Neuronal stem cell (in vitro differentiated cells): ENCODE measurements at places on chromosomes 4 and X.

DNA sequence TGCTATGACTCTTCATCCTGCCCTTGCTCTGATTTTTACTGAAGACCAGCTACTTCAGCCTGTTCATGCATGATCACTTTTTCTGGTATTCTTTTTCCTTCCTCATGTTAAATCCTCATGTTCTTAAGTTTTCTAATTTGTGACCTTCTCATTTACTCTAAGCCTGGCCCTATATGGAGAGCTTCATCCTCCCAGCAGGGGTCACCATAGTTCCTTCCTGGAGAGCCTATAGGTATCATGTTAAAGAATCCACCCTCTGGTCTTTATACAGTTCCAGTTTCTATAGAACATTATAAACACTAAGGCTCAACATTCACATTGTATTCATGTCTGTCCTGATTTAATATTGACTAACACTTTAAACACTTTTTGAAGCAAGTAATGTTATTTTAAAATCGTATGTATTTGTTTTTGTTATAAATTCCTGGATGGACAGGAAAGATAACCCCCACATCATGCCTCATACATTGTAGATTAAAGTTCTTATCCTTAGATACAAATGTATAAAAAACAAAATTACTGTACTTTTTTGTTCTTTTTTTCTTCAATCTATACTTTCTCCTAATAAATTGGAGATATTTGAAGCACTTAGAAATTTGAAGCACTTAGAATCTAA is 53.8 kb upstream of the OTUD4 start:
- peak; percentile 52 for DNase-seq

GRCh38 chr4:148240241-148240640 is 202.0 kb downstream of the NR3C2 start:
- DNase-seq, result no peak

- no peak for DNase-seq
Observed at GRCh38 chr4:6502747-6503465, 30.5 kb upstream of the PPP2R2C start.

DNA sequence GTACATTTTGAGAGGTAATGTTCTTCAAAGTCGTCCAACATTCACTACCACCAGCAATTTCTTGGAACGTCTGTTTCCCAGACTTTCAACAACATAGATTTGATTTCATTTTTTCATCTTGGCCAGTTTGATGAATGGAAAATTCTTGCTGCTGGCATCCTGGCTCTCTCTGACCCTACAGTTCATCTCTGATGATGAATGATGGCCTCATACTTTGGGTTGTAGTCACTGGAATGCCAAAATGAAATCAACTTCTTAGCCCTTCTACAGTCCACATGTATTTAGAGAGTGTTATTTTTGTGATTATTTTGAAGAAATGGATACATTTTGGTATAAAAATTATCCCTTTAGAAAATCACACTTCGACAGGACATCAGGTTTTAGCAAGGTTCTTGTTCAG is 8.8 kb downstream of the CHST7 start:
- DNase-seq, result no peak

GRCh38 chr4:25271866-25272265 is 38.0 kb downstream of the PI4K2B start:
- no peak for DNase-seq

- no peak for DNase-seq
Observed at GRCh38 chr4:129603241-129603931, 507.4 kb downstream of the C4orf33 start.

- DNase-seq, result no peak
Observed at GRCh38 chr4:3473996-3474765, 11.1 kb downstream of the DOK7 start.

DNA sequence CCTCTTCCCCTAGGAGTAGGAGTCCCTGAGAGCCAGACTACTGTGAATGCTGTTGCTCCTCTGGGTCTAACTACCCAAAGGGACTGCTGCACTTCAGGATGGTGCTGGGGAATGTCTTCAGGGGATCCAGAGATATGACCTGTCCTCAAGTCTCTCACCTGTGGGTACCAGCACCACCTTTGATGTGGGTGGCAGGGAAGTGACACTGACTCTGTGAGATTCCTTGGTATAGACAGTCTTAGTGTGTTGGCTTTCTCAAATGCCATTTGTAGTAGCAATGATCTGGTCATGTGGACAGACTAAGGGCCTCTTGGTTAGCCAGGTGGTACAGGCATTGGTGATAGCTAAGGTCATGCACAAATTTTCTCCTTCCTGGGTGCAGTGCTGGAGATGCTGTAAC is 108.9 kb upstream of the ADAMTS3 start:
- DNase-seq, result no peak

DNA sequence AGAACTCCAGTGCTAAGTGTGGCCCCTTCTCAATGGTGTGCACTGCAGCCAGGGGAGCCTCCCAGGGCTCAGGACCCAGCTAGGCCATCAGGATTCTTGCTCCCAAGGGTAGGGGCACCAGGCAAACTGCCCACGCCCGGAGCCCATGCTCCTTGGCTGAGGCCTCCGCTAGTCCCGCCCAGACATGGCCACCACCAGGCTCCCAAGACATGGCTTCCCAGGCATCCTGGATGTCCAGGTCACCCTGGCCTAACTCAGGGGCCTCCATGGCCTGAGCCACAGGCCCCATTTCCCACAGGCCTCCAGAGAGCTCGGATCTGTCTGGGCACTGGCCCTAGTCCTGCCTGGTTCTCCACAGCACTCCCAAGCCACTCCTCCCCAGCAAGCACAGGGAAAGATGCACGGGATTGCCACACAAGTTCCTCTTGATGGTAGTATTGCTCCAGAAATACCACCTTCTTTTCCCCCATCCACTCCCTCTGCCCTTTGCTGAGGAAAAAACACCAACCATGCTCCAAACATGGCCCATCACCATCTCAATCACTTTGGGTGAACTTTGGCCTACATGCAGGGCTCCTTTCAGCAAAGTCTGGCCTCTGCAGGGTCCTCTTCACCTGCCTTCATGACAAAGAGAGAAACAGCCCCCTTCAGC is 274.7 kb upstream of the AGTR2 start:
- DNase-seq, result no peak

DNA sequence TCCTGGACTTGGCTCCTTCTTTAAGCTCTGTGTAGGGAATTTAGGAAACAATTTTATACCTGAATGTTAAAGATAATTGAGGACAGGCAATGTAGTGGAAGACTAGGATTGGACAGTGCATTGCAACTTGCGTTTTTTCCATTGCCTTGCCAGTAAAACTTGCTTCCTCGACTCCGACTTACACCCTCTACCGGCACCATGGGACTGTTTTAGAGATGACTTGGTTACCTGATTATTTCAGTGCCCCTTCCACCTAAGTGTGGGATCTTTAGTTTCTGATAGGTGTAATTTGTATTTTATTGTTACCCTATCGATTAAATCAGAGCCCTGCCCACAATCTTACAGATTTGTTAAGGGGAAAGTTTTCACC is 1.2 kb downstream of the PRPS1 start:
- no peak for DNase-seq

- DNase-seq, result no peak
Observed at GRCh38 chr4:27836523-27836922, 975.9 kb downstream of the STIM2 start.

GRCh38 chr4:19314116-19314515 is 937.6 kb upstream of the SLIT2 start:
- no peak for DNase-seq

DNA sequence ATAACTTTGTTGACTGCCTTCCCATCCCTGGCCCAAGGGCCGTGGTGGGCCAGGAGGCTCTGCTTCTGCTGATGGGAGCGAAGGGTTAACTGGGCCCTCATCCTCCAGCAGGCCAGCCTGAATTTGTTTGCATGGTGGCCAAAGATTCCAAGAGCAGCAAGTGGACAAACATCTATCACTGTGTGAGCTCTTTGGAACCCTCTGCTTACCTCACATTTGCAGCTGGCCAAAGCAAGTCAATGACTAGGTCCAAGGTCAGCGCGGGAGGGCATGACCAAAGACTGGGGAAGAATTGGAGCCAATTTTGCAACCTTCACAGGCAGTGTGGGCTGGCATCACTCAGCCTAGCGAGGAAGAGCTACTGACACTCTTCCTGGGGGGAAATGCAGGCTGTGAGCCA is 67.8 kb upstream of the ATP6AP2 start:
- DNase-seq, result no peak

DNA sequence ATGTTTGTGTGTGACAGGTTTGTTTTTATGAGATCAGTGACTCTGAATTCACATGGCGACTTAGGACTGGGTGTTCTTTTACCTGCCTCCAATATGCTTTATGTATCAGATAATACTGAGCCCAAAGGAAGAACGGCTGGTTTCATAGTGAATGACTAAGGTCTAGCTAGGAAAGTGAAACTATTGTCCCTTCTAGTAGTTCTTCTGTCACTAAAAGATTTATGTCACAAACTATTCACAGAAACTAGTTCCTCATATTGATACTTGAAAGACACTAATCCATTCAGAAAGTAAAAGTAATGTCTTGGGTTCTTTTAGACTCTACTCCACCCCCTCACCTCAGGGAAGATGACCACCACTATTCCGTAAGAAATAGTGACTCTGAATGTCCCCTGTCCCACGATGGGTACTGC is 81.7 kb downstream of the EGF start:
- DNase-seq, result no peak

GRCh38 chrX:112851161-112851779 is 10.6 kb upstream of the AMOT start:
- no peak for DNase-seq

DNA sequence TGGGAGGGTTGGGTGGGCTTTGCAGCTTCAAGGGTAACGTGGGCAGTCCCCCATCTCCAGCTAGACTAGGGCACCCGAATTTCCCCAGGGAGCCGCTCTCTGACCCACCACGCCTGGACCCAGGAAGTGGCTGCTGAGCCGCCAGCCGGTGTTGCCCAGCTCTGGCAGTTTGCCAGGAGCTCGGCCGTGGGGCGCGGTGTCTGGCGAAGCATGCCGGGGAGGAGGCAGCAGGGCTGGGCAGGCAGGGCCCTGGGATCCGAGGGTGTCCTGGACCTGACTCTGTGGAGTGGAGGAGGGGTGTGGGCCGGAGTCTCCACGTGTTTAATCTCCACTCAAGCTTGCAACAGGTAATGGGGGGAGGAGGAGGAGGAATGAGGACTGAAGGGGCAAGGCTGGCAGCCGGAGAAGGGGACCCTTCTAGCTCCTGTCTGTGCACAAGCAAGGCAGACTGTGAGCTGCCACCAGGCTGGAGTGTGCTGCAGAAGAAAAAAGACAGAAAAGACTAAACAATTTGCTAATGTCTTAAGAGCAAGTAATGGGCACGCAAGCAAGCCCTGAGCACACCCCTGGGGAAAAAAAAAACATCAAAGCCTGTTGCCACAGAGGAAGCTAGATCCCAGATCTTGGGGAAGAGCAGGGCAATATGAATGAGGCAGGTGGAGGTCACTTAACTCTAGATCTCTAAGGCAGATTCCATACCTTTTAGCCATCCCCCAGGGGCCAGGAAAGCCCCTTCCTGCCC is 2.4 kb downstream of the LONRF3 start:
- no peak for DNase-seq

GRCh38 chr4:94642561-94642866 is 115.2 kb upstream of the BMPR1B start:
- DNase-seq, result no peak

DNA sequence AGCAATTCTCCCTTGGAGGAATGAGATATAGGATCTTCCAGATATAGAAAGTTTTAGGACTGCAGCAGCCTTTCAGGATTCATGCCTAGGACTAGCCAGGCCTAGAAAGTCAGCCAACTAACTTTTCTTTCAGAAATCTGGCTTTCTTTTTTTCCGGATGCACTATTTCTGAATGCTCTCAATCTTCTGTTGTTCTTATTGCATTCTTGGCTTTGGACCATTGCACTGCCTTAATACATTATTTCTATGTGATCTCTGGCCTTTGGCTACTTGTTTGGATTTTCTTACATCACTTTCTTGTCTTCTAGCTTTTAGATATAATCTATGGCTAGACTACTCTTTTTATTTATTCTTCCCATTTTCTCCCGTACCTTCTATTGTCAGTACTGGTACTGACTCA is 813.1 kb upstream of the HTR2C start:
- DNase-seq, result no peak

GRCh38 chr4:3341760-3342159 is 48.9 kb downstream of the RGS12 start:
- DNase-seq, result no peak

- no peak for DNase-seq
Observed at GRCh38 chr4:7320206-7320797, 114.4 kb downstream of the PSAPL1 start.

GRCh38 chrX:67543818-67544217 is at the start of gene AR:
Gene AR, plus strand, starts transcription at chrX:67544021. Its CDS starts 1,126 bp downstream, at chrX:67545147.
- DNase-seq, result peak; percentile 62

- DNase-seq, result no peak
Observed at GRCh38 chr4:89744914-89745313, 92.0 kb downstream of the SNCA start.

DNA sequence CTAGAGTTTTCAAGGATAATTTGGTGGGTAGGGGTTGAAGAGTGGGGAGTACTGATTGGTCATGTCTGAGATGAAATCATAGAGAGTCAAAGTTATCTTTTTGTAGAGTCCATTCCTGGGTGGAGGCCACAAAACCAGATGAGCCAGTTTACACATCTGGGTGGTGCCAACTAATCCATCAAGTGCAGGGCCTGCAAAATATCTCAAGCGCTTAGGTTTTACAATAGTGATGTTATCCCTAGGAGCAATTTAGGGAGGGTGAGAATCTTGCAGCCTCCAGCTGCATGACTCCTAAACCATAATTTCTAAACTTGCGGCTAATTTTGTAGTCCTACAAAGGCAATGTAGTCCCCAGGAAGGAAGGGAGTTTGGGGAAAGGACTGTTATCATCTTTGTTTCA is 988.3 kb upstream of the LCORL start:
- DNase-seq, result no peak

- no peak for DNase-seq
Observed at GRCh38 chr4:119587796-119588195, 40.8 kb downstream of the PDE5A start.

DNA sequence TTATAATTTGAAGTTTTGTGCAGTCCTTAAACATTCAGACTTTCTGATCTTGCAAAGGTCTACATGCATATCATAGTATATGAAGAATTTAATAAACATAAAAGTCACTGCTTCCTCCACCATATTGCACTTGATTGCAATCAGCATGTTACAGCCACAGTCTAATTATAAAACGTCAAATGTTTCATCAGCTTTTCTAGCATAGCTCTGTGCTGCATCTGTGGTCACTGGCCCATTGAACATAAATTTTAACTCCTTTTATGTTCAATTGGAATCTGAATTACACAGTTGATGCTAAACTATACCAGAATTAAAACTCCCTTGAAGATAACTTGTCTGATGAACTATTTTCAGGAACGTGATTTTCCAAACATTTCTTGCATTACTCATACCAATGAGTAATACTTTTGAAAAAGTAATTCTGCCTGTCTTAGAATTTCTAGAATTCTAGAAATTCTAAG is 329.1 kb downstream of the GALNTL6 start:
- DNase-seq, result no peak
